ENCODE measurements at places on chromosomes 3 and 15. TPM values are rescaled to one million over a fixed set of nuclear protein-coding genes. Genes with fewer than 3 reads are reported as not detected.

The LTF gene
- total RNA-seq = 4.2 TPM

DNA sequence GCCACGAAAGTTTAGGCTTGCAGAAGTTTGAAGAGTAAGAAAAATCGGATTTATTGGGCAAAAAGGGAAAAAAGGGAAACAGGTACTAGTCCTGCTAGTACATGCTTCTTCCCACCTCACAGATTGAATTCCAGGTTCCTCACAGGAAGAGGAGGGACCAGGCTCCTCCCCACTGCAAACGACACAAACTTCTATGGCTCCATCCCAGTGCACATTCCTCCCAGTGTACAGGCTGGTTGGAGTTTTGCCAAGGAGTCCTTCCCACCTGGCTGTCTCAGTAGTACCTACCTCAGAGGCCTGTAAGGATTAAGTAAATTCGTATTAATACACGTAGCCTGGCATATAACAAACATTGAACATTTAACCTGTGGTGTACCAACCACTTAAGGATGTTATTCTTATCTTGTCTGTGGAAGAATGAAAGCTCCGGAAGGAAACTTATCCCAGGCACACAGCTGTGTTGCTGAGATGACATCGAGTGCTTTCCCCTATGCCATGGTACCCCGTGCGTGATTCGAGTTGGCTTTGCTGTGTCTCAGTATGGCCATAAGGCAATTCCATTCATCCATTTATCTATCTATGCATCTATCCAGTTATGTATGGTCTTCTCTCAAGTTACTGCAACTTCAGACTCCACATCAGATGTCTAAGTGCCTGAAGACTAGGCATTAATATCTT lies 294.3 kb downstream of the LRTM1 start:
- DNase-seq = no peak

- DNase-seq = no peak
Observed at GRCh38 chr3:105559856-105560255, 193.1 kb downstream of the ALCAM start.

- no peak for DNase-seq
Observed at GRCh38 chr15:39573844-39574243, 7.0 kb upstream of the THBS1 start.

DNA sequence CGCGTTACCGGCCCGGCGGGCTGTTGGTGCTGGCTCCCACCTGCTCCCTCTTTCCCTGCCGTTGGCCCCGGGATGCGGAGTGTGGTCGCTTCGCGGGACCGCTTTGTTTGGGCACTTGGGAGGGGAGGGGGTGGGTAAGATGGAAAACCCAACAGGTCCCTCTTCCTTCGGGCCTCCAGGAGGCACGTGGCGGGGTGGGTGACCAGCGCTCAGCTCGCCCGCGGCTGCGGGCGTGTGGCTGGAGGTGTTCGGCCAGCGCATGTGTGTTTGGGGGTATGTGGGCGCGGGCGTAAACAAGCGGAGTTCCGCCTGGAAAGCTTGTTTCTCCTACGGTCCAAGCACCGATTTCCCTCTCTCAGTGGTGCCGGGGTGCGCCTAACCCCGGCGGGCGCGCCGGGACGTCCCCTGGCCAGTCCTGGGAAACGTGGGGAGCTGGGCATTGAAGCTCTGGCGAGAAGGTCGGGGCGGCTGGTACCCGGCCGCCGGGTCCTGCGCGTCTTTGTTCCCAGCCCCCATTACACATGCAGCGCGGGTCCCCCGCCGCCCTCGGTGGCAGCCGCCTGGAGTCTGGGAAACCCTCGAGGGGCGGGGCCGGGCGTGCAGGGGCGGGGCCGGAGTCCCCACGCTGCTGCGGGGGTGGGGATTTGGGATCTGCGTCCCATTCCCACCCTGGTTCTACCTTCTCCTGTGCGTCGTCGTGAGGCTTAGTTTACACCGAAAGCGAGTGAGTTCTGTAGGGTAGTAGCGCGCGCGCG lies 1.4 kb downstream of the ACVR2B start:
- DNase-seq = peak; percentile 79
